Liver (tissue), 10 donors: ENCODE measurements at places on chromosomes 12 and 14. TPM values are rescaled to one million over a fixed set of nuclear protein-coding genes. Genes with fewer than 3 reads are reported as not detected.

- H3K4me1 ChIP-seq, result no peaks in the 10 kb centered on the region
- H3K27me3 ChIP-seq, result no peaks in the 10 kb centered on the region
- no peak for DNase-seq
- H3K4me3 ChIP-seq, result no peak overlapping the region
- no peaks in the 10 kb centered on the region for H3K36me3 ChIP-seq
Observed at GRCh38 chr12:101074940-101075680, 134.9 kb downstream of the SLC5A8 start.

DNA sequence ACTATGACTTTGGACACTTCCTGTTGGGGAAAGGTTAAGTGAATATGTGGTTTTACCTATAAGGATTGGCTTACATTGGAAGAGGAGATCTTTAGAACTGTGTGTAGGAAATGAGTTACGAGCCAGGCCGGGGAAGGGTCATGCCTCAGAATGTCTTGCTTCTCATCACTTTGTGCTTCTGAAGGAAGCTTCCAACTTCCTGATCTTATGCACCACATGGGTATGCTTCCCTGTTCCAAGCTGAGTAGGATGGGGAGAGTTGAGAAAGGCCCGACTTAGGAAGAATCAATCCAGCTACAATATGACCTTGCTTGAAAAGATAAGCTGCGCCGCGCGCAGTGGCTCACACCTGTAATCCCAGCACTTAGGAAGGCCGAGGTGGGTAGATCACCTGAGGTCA is 59.9 kb downstream of the STXBP6 start:
- no peak overlapping the region for H3K27ac ChIP-seq
- H3K4me1 ChIP-seq, result no peaks in the 10 kb centered on the region
- H3K4me3 ChIP-seq, result no peak overlapping the region
- DNase-seq, result no peak
- no peaks in the 10 kb centered on the region for H3K36me3 ChIP-seq

GRCh38 chr14:61724133-61724532 is 28.8 kb downstream of the HIF1A start:
- H3K4me1 ChIP-seq, result no peaks in the 10 kb centered on the region
- no peak for DNase-seq
- no peaks in the 10 kb centered on the region for H3K27me3 ChIP-seq

- no peaks in the 10 kb centered on the region for H3K4me1 ChIP-seq
- no peak overlapping the region for H3K4me3 ChIP-seq
- H3K27me3 ChIP-seq, result no peaks in the 10 kb centered on the region
- no peak for DNase-seq
- no peak overlapping the region for H3K27ac ChIP-seq
Observed at GRCh38 chr14:34138175-34138574, 187.3 kb upstream of the EGLN3 start.

- no peak overlapping the region for H3K27ac ChIP-seq
- H3K27me3 ChIP-seq, result peaks cover 6% of the 10 kb centered on the region
- peaks cover 1% of the 10 kb centered on the region for H3K4me1 ChIP-seq
- no peak overlapping the region for H3K4me3 ChIP-seq
- H3K36me3 ChIP-seq, result no peaks in the 10 kb centered on the region
- DNase-seq, result no peak
Observed at GRCh38 chr14:92328664-92329255, 5.8 kb downstream of the SLC24A4 start.

- no peak for DNase-seq
- H3K4me1 ChIP-seq, result no peaks in the 10 kb centered on the region
- no peak overlapping the region for H3K4me3 ChIP-seq
- H3K27me3 ChIP-seq, result no peaks in the 10 kb centered on the region
Observed at GRCh38 chr12:104212516-104212915, 3.1 kb upstream of the TXNRD1 start.

GRCh38 chr12:67630373-67631088 is 18.0 kb upstream of the DYRK2 start:
- no peak overlapping the region for H3K27ac ChIP-seq
- no peak for DNase-seq
- no peaks in the 10 kb centered on the region for H3K4me1 ChIP-seq
- H3K36me3 ChIP-seq, result no peaks in the 10 kb centered on the region
- H3K27me3 ChIP-seq, result no peaks in the 10 kb centered on the region

GRCh38 chr12:85741046-85741445 is 95.2 kb downstream of the RASSF9 start:
- H3K27ac ChIP-seq, result no peak overlapping the region
- DNase-seq, result no peak
- H3K4me3 ChIP-seq, result no peak overlapping the region

Gene LPAR5
- 2.0 TPM for total RNA-seq
